ENCODE measurements at places on chromosomes 13 and 19.

GRCh38 chr19:3398114-3398899 lies 31.9 kb downstream of the NFIC start:
- no peak for ATAC-seq

GRCh38 chr13:67120872-67121531 lies 109.1 kb downstream of the PCDH9 start:
- no peak for ATAC-seq

- no peak for ATAC-seq
Measured at GRCh38 chr13:109312399-109312798, 474.0 kb downstream of the IRS2 start.

GRCh38 chr19:55459551-55459949 lies 1.9 kb downstream of the ISOC2 start:
- ATAC-seq, result no peak

DNA sequence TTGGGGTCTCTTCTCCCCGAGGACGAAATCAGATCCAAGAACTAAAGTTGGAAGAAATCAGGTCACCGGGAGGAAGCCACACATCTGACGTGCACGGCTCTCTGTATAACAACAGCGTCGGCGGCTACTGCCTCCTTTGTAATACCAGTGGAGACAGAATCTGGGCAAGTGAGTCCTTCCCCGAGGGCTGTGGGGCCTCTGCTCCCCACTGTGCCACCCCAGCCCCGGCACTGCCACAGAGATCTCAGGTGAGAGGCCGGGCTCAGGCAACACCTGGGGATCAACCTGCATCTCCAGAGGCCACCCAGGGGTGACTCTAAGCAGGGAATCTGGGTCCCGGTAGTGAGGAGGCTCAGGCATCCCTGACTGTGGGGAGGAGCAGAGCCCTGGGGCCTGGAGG lies 33.7 kb upstream of the C13orf46 start:
- no peak for ATAC-seq

GRCh38 chr13:66200555-66200954 lies 1029.6 kb downstream of the PCDH9 start:
- no peak for ATAC-seq

Data from activated T-helper 17 cell treated with anti-CD3 and anti-CD28 coated beads, Interleukin-2, amount 50 U/mL, for 72 hours (primary cell).